ENCODE measurements at places on chromosomes 1 and 21. TPM values are rescaled to one million over a fixed set of nuclear protein-coding genes. Genes with fewer than 3 reads are reported as not detected.

GRCh38 chr1:33465316-33465715, 7.1 kb upstream of the ZSCAN20 start:
- DNase-seq = no peak

DNA sequence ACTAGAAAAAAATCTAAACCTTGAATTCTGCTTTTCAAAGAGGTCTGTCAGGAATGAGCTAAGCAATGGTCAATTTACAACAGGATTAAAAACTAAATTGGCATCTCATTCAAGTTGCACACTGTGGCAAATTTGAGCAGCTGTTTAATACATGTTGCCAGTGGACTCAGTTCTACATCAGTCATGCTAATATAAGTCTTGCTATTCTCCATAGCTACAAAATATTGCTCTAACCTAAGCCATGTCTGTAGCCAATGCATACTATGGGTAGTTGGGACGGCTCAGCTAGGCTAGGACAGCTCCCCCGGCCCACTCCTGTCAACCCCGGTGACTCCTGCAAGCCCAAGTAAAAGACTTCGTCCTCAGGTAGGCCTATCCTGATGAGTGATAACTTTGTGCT, 10.9 kb upstream of the VAV3 start:
- DNase-seq = no peak

DNA sequence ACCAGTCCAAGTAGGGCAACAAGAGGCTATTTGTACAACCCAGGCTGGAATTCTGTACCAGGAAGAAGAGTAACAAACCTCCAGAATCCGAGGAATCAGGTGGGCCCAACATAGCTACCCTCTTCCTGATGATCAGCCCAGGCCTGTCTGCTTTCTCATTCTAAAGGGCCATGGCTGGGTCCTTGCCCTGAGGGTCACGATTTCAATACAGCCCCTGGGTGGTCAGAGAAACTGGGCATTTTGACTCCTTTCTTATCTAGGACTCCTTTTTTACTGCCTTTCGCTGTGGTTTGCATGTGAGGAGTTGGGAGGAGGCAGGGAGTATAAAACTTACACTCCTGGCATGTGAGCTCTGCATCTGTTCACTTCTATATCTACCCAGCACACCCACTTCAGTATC, 164.9 kb upstream of the COA6 start:
- no peak for DNase-seq

GRCh38 chr1:42324398-42325013, 10.5 kb downstream of the FOXJ3 start:
- DNase-seq = no peak

DNA sequence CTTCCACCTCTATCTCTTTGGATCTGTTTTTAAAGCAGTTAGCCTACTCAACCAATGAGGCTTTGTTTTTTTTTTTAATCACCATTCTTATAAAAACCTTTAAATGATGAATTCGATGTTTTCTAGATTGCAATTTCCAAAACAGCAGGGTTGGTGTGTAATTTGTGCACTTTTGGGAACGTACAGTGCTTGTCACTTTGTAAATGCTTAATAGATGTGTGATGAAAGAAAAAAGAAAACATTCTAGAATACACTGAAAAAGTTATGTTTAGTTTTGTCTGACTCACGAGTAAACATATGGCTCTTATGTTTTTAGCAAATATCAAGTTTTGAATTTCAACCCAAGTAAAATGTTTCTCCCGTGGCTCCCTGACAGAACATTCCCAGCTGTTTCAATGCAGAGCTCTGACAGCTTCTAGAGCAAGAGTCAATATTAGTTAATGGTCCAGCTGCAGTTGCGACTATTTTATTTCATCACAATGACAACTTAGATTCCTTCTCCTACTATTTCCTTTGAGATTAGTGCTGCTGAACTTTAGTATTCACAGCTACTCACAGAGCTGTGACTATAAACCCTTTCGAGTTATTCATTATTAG, 362.5 kb upstream of the ADAMTS5 start:
- no peak for DNase-seq

DNA sequence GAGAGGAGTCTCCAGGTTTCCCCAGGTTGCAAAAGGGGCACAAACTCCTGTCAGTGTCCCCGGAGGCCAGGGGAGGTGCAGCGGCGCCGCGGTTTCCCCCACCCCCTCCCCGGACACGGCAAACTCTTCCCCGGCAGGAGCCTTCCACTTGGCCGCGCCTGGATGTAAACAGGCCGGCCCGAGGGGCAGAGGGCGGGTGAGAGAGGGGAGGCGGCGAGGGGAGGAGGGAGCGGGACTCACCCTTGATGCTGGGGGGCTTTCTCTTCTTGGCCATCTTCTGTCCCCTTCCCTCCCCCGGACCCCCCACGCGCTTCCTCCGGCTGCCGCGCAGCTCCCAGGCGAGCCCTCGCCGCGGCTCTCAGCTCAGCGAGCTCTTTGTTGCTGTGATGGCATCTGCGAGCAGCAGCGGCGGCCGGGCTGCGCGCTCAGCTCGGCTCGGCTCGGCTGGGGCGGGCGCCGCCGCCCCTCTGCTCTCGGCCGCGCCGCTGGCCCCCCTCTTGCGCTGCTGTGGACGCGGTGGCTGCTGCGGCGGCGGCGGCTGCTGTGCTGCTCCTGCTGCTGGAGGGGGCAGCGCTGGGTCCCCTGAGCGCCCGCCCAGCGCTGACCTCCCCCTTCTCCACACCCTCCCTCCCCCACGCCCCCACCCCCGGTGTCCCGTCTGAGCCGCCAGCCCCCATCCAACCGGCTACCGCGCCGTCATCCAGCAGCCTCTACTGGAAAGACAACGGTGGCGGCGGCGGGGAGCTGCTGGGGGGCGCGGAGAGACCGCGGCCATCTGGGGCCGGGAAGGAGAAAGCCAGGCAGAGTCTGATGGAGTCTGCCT, 4.9 kb upstream of the SLC44A5 start:
- DNase-seq = no peak

GRCh38 chr1:25090707-25091422, 141.4 kb downstream of the SYF2 start:
- no peak for DNase-seq

DNA sequence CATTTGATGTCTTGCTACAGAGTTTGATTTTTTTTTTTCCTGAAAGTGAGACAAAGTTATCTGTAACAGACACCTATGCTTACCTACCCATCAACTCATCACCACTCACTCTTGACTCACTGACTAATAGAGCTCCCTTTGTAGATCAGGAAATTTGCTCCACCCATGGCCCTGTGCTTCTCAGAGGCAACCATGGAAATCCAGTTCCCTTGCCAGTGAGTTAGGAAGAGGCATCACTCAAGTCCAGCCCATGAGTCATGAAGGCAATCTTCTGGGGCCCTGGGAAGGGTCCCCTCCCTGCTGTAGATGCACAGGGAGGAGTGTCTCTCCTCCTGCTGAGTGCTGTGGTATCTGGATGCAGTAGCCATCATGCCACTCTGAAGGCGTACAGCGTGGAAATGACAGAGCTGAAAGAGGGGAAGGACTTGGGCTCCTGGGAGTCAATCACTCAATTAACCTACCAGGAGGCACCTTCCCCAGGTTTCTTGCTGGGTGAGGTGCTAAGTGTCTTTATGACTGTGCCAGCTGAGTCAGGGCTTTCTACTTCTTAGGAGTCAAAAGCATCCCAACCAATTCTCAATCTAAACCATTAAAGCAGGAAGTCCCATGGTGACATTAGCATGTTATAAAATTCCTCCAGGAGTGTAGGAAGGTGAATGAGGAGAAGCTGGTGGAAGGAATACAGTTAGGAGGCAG, 56.1 kb downstream of the DNTTIP2 start:
- DNase-seq = no peak

DNA sequence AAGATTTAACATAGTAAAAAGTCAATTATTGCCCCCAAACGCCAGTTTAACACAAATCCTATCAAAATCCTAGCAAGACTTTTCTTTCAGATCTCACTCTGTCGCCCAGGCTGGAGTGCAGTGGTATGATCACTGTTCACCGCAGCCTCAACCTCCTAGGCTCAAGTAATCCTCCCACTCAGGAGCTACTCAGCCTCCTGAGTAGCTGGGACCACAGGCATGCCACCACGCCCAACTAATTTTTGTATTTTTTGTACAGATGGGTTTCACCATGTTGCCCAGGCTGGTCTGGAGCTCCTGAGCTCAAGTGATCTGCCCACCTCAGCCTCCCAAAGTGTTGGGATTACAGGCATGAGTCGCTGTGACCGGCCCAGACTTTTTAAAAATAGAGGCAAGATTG, 4.8 kb downstream of the SNIP1 start:
- DNase-seq = no peak

GRCh38 chr1:9228609-9229008, 6.0 kb upstream of the H6PD start:
- no peak for DNase-seq

Gene ZNF593OS
- not detected for total RNA-seq

Gene IKBKE
- total RNA-seq = 4.4 TPM

Gene CRYZL1
- 49.4 TPM for total RNA-seq

Gene LCE2B
- total RNA-seq = not detected

Gene G0S2
- 636 TPM for total RNA-seq

Gene LCE3E
- not detected for total RNA-seq
